ENCODE measurements at places on chromosomes 3 and 15.

DNA sequence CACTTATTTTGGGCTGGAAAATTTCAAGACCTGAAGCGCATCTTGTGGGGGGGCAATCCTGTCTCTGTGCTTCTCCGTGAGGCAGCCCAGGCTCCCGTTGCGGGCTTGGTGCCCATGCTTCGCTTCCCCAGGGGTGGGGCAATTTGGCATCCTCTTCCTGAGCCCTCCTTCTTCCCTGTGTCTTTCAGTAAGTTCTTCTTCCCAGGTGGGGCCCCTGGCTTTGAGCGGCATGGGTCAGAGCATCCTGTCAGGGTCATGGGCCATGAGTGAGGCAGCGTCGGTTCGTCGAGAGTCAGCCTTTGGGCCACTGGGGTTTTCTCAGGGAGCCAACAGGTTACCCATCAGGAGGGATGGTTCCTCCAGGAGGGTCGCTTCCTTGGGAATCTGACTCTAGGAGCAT lies 200.7 kb downstream of the UBE3A start:
- DNase-seq: no peak

DNA sequence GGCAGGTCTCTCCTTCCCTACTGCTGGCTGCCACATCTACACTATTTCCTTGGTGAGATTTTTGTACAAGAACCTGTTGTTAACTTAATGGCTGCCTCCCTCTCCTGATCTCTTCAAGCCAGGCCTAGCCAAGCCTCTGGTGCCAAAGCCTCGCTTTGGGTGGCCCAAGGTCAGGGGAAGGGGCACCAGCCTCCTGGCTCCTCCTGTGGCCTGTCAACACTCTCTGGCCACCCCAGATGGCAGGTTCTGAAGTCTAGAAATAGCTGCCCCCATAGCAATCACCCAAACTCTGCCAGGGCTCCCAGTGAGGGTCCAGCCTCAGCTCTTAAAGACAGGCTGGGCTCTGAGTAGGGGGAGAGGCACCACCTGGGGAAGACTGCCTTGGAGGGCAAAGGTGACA lies 5.0 kb downstream of the IFRD2 start:
- DNase-seq: no peak

GRCh38 chr3:33577173-33577572 lies 137.0 kb upstream of the UBP1 start:
- DNase-seq: no peak

DNA sequence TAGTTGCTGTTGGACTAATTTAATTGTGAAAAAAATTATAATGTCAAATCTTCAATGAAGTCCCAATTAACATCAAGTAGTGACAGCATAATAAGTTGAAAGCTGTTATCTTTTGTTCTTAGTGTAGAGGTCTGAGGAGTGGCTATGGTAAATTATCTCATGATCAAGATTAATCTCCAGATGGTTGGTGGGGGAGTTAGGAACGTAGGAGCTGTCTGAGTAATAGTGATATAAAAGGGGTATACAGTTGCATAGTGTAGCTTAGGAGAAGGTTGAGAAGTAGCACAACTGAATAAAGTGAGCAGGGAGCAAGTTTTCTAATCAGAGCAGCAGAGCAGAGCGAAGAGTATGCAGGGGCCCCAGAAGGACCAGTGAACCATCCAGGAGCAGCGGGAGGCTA lies 19.5 kb downstream of the TMOD2 start:
- no peak for DNase-seq

GRCh38 chr3:180116203-180116602 lies 79.5 kb upstream of the PEX5L start:
- DNase-seq: no peak

DNA sequence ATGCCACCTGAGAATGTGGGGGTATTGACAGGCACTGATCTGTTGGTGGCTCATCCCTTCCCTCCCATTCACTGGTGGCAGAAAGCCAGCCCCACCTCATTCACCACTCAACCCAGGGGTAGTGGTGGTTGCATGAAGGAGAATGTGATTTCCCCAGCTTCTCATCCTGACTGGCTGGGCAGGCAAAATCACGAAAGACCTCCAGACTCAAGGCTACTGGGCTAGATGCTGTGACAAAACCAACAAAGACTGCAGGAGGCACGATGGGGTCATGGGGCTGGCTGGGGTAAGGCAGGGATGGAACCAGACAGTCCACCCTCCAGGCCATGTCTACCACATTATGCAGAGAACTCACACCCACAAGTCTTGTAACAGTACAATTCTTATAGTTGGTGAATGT lies 33.9 kb downstream of the FSTL1 start:
- DNase-seq: no peak

- DNase-seq: no peak
Observed at GRCh38 chr3:71570546-71570945, 13.0 kb downstream of the FOXP1 start.

- no peak for DNase-seq
Observed at GRCh38 chr3:20073683-20074082, 33.4 kb downstream of the KAT2B start.

Data from H54 (cell line).